ENCODE measurements at places on chromosomes 12 and 14.

DNA sequence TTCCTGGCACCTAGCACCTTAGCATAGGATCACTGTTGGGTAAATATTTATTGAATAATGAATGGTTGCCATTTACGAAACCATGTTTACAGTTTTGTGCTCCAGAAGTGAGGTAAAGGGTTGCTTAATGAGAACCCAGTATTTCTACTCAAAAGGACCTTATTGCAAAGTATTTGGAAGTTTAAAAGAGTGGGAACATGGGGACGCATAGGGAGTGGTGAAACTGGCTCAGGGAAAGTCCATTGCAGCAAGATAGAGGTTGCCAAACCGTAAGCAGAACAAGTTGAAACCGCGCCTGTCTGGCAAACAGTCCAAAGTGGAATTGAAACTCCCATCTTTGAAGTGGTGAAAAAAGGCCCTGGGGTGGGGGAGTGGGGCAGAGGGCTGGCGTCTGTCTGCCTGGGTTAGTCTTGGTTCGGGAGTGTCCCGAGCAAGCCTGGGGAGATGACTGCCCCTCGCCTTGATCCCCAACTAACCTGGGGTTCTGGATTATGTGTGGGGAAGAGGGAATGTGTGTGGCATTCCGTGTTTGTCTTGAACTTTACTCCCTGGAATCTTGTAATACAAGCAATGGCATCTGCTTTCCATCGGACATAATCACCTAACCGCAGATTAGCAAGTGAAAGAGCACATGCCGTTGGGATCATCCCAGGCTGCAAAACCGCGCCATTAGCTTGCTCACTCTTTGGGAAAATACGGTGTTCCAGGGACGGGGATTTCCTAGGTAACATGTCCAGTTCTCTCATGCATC is 7.2 kb downstream of the ALDH2 start:
- DNase-seq: no peak

DNA sequence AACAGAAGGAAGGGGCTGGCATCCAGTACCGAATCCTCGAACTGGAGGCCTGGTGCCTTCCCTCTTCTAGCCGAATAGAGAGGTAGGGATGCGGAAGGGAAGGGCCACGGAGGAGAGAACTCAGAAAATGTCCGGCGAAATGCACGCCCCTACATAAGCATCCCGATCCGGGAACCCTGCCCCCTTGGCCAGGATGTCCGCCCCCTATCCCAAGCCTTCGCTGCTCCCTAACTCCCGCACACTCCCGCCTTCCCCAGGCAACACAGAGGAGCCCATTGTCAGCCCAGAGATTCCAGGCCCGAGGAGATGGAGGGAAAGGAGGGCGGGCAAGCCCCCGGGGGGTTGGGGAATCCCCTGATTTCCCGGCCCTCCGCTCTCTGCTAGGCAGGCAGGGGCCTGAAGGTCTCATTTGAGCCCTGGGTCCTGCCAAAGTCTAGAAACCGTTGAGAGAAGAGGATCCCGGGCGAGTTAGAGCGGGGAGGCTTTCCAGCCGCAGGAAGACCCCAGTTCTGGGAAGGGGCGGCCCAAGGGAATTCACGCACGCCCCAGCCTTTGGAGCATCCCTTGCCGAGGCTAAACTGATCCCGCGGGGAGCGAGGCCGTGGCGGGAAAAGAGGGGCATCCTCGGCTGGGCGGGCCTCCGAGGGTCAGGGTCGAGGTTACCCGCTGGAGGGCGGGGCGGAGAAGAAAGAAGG is 569 bp upstream of the ARHGEF40 start:
- peak; percentile 15 for DNase-seq

DNA sequence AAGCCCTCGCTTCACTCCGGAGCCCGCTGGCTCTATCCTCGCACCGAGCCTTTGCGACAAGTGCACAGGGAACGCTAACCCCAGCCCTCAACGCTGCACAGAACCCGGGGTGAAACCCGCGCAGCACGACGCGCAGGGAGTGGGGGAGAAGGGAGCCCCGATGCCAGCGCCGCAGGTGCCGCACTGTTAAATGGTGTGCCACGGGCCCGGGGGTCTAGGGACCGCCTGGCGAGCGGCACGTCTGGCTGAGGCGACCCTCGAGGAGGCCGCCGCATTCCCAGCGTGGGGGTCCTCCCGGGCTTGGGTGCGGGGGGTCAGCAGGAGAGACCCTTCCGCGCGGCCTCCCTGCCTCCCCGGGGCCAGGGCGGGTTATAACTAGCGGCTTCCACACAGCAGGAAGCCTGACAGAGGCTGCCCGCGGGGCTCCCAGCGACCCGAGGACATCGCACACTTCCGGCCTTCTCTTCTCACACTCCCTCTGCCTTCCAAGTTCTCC is 23.8 kb upstream of the LRTM2 start:
- DNase-seq: peak; percentile 81

GRCh38 chr12:93379981-93380361 is 2.2 kb downstream of the NUDT4 start:
- no peak for DNase-seq

- no peak for DNase-seq
Measured at GRCh38 chr14:57889245-57889644, 23.4 kb upstream of the SLC35F4 start.

GRCh38 chr12:89674326-89674942 is 34.2 kb downstream of the ATP2B1 start:
- DNase-seq: no peak

GRCh38 chr14:58808828-58809227 is 171.1 kb downstream of the DACT1 start:
- no peak for DNase-seq

GRCh38 chr12:66900616-66901015 is 221.7 kb upstream of the GRIP1 start:
- no peak for DNase-seq

- no peak for DNase-seq
Measured at GRCh38 chr12:41993283-41993682, 151.4 kb downstream of the GXYLT1 start.

GRCh38 chr14:55399852-55400251 is 11.8 kb downstream of the ATG14 start:
- no peak for DNase-seq

DNA sequence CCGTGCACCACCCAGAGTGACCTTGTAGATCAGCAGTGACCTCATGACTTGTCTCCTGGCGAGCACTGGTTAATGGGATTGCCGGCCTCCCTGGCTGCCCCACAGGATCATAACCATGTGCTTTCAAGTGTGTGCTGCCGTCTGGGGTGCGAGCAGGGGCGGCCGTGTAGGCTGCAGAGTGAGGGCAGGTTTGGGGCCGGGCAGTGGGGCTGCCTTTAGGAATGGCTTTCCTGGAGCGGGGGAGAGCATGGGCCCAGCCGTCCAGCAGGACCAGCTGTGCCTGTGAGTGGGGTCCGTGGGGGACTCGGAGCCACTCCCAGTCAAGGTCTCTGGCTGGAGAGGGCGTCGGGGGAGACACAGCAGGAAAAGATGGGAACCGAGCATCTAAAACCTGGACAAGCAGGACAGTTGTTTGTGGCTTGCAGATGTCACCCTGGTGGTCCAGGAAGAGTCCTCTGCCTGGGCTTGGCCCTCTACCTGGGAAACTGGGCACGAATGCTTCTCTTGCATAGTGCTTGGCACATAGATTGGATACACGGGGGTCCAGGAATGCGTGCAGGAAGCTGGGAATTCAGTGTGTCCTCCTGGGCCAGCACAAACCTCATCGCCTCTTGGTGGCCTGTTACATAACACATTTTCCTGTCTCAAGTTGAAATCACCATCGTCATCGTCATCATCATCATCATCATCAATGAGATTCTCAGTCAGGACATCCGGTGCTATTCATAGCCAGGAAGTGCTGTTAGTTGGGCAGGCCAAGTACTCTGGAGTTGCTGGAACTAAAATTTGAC is 96.0 kb downstream of the ADGRD1 start:
- no peak for DNase-seq

- no peak for DNase-seq
Measured at GRCh38 chr12:3671330-3672112, 81.4 kb downstream of the CRACR2A start.

DNA sequence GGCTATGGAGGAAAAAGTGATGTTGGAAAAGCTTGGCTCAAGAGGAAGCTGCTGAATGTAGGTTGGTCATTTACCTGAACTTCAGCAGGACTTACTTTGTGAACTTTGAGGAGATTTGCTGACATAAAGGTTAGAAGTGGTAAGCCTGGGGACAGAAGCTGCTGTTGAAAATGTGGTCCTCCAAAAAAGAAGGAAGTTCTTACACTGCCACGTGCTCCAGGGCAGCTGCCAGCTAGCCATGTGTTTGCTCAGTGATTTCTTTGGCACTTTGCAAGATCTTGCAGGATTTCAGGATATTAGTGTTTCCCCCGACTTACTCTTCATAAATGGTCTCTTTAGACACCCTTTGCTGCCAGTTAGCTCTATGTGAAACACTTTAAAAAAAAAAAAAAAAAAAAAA is 14.8 kb upstream of the DYRK2 start:
- peak; percentile 54 for DNase-seq

- DNase-seq: no peak
Measured at GRCh38 chr12:108921946-108922345, 42.1 kb downstream of the DAO start.

- no peak for DNase-seq
Measured at GRCh38 chr12:27316947-27317346, 15.7 kb upstream of the BMAL2 start.

DNA sequence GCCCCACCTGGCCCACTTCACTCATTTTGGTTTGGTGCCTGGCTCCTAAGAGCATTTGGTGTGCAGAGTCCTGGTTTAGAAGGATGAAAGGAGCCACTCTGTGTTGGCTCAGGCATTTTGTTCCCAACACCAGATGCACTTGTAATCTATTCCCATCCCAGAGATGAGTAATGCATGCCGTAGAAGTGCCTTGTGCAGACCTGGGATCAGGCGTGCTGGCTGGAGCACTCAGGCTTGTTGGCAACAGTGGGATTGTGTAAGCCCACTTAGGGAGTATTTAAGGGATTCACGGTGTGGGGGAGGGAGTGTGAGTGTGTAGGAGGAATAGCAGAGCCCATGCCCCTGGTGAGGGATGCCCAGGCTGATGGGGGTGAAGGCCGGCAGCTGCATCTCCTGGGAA is 501.5 kb upstream of the TBX3 start:
- no peak for DNase-seq

GRCh38 chr12:59230334-59230733 is 310.0 kb upstream of the LRIG3 start:
- no peak for DNase-seq

DNA sequence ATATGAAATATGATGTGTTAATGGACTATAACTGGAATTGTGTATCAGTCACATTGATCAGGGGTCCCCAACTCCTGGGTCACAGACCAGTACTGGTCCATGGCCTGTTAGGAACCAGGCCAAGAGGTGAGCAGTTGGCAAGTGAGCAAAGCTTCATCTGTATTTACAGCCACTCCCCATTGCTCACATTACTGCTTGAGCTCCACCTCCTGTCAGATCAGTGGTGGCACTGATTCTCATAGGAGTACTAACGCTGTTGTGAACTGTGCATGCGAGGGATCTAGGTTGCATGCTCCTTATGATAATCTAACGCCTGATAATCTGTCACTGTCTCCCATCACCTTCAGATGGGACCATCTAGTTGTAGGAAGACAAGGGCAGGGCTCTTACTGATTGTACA is 72.3 kb downstream of the CDK17 start:
- DNase-seq: no peak

- DNase-seq: no peak
Measured at GRCh38 chr12:115979351-115979750, 298.1 kb downstream of the MED13L start.

- no peak for DNase-seq
Measured at GRCh38 chr12:43011383-43011926, 421.9 kb upstream of the PRICKLE1 start.

GRCh38 chr14:22558221-22558913 is 30.7 kb downstream of the DAD1 start:
- DNase-seq: no peak

- no peak for DNase-seq
Measured at GRCh38 chr14:89265234-89265633, 151.8 kb downstream of the FOXN3 start.

GRCh38 chr14:97704316-97704885 is 907.2 kb downstream of the VRK1 start:
- DNase-seq: no peak

DNA sequence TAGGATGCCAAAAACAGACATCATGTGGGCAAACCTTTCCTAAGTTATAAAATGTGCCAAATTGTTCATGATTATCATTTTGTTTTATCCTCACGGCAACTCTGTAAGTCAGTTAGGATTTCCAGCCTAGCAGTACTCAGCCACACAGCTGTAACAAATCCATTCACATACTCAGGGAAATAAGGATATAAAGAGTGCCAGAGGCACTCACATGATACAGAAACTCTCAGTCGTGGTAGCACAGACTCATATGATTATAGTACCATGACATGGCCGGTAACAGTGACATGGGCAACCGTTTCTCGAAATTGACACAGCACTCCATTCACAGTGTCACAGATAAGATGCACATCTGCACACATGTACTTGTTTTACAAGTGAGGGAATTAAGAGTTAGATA is 344.2 kb downstream of the LRIG3 start:
- DNase-seq: no peak

DNA sequence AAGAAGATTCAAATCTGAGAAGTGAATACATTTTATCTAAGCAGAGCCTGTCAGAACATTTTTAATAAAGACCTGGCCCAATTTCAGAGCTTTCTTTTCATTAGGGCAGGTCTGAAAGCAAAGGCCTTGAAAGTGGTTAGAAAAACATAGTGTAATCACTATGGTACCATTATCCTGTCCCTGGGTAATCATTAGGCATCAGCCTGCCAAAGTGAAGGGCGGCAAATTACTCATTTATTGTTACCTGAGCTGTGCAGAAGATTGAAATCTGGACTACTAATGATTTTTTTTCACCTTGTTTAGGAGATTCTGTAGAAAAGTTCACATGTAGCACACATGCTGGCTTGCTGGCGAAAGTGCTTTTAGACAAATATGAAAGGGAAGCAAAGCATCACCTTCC is 92.6 kb upstream of the PRKD1 start:
- DNase-seq: no peak

GRCh38 chr14:83847102-83847501 is 1682.8 kb upstream of the FLRT2 start:
- DNase-seq: no peak

GRCh38 chr14:74557691-74558090 is 54.3 kb downstream of the LTBP2 start:
- DNase-seq: no peak

DNA sequence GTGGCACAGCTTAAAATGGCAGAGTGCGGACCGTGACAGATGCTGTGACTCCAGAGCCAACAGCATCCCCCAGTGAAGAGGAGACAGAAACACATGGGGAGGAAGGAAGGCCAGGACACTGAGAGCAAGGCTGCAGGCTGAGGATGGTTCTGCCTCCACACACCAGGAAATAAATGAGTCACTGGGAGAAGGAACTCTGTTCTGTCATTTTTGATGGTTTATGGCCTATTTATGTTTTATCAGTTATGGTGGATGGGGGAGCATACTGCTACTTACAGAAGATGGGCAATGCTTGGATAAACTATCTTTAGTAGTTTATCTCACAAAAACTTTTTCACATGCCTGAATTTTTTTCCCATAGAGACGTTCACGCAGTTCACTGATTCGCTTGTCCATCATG is 33.8 kb downstream of the ZFYVE21 start:
- DNase-seq: peak; percentile 14

DNA sequence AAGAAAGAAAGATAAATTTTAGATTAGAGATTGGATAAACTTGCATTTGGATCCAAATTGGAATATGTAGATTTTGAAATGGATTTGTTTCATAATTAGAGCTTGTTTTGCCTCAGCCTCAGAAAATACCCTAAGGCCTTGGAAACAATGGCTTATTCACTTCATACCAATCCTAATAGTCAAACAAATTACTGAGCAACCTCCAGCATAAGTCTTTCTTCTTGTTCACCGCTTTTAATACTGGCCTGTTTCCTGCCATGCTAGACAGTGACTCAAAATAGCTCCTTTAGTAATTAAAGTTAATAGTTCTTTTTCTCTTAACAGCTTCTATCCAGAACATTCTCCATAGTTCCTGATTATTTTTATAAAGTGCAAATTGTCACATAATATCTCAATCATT is 110.9 kb upstream of the DNM1L start:
- no peak for DNase-seq
